ENCODE measurements at places on chromosomes 16 and 17.
A peak's percentile ranks its signal among the peaks of the same experiment; 100 is the strongest.

DNA sequence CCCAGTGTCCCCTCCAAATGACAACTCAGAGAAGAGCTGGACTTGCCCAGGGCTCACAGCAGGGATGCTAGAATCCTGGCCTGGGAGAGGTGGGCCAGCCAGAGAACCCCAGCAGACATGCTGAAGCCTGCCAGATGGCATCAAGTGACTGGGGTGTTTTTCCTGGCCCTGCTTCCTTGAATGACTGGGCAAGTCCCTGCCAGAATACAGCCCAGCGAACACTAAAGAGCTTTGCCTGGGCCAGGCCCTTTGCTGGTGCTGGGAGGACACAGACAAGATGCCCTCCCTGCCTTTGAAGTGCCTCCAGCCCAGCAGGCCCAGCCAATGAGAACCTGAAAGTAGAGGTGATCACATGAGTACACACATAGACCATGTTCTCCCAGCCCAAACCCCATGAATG, 11.5 kb downstream of the ZNF319 start:
- DNase-seq: no peak

DNA sequence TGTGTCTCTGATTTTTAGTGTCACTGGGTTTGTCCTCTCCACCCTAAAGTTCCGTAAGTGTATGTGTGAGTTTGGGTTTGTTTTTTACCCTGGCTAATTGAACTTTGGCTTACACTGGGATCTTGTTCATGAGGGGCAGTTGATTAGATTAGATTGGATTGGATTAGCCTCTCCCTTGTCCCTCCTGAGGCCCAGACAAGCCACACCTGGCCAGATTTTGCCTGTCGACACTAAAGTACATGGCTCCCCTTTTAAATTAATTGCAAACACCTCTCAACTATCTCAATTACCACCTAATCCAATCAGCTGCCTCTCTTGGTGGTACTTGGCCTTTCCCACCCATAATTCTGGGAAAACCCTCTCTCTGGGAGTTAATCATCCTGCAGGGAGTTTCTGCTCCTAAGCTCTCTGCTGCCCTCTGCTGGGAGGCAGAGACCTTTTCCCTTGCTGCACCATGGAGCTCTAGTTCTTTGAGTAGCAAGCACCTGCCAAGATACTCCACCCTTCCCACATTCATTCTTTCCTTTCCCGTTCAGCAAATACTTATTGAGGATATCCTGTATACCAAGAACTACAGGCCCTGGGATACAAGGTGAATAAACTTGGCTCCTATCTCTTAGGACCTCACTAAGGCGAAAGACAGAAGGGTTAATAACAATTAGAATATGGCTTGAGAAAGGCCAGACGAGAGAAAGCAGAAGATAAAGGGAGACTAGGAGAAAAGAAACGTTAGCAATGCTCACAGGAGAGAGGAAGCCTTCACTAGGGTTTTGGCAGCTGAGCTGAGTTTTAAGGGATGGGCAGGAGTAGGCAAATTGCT, 60.0 kb upstream of the MPHOSPH6 start:
- DNase-seq: peak; percentile 88

DNA sequence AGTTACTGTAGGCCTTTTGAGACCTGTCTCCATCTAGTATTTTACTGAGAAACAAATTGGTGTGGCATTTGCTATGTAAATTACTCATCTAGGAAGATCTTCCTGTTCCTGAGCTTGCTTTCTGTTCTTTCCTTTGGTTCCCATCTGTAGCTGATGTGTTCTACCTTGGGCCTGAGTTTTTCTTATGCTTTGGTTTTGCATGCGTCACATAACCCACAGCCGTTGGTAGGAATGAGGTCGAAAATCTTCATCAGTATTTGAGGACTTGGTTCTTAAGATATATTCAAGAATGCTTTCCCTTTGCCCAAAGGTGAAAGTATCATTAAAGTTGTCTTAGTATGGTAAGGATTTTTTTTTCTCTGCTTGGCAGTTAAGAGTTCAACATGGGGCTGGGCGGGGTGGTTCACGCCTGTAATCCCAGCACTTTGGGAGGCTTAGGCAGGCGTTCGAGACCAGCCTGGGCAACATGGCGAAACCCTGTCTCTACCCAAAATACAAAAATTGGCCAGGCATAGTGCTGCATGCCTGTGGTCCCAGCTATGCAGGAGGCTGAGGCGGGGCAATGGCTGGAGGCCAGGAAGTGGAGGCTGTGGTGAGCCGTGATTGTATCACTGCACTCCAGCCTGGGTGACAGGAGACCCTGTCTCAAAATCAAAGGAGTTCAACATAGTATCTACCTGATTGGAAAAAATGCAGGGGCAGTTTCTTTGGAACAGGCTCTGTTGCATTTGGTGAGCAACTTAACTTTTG, 28.8 kb downstream of the IST1 start:
- peak; percentile 73 for DNase-seq

GRCh38 chr16:84834403-84834772, 14.6 kb downstream of the CRISPLD2 start:
- peak; percentile 53 for DNase-seq

DNA sequence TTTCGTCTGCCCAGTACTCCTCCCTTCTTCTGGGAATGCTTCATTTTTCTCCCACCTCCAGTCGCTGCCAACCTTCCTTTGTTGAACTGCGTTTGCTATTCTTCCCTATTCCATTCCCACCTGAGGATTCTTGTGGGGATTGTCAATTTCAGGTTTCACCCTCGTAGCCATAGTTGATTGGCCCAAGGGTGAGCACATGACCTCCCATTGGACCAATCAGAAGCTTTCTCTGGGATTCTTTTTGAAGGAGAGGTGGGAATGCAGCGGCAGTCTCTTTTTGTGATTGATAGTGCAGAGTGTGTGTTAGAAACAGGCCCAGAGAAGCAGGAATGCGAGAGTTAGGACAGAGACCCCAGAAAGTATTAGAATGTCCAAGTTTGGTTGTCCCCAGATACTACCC, 49.1 kb upstream of the GPRC5B start:
- no peak for DNase-seq

DNA sequence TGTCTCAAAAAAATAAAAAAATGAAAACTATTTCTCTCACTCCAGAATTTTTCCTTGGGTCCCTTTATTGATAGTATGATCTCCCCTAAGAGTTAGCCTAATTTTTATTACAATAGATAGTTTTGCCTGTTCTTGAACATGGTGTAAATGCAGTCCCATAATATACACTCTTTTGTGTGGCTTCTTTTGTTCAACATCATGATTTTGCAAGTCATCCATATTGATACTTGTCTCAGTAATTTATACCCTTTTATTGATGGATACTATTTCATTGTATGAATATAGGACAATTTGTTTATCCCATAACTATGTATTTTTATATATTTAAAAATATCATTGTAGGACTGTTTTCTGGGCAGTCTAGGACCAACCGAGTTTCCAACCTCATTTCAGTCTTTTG, 207.0 kb downstream of the UTP18 start:
- DNase-seq: no peak

DNA sequence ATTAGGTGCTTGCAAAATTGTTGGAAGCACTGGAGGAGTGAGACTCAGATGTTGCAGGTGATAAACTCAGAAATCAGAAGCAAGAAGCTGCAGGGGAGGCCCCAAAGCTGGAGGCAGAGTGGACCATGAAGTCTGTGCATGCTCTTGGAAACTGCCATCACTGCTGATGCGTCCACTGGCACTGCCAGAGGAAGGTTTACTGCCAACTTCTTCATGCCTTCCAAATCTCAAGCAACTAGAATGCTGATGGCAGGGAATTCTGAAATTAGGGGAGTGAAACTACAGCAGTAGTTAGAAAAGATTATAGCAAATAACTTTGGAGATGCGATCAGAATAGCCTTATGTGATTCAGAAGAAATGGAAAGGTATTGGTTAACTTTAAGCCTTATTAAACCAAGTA, 277.1 kb upstream of the SDK2 start:
- no peak for DNase-seq

GRCh38 chr16:2161911-2162310, 6.3 kb downstream of the TRAF7 start:
- DNase-seq: no peak

- DNase-seq: no peak
Measured at GRCh38 chr16:75710344-75710743, 9.1 kb upstream of the DUXB start.

GRCh38 chr17:34487626-34488025, 91.8 kb upstream of the TMEM132E start:
- DNase-seq: no peak

- no peak for DNase-seq
Measured at GRCh38 chr17:54736573-54736972, 164.1 kb upstream of the TOM1L1 start.

DNA sequence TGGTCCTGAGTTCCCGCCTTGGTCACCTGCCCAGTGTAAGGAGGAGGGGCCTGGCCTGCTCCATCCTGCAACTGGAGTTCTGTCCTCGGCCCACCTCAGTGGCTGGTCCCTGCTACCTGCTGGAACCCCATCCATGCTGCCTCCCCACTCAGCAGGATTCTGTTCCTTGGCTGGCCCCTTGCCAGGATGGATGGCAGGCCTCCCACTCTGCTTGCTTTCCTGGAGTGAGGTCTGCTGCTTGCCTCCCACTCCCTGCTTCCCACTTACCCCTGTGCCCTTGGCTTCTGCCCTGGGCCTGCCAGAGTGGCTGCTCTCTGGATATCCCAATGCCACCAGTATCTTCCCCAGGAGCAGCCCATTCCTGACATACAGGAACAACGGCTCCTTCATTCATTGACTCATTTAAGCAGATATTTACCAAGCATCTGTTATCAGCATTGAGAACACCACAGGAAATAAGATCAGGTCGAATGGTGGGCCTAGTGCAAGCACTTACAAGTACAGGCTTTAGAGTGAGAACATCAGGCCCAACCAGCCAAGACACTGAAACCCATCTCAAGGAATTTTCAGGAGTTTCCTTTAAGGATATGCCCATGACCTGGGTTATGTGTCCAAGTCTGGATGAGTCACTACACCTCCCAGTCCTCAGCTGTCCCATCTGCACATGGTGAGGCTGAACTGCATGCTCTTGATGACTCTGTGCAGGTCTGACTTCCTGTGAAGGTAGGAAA, 17.0 kb upstream of the RPRML start:
- peak; percentile 56 for DNase-seq

- no peak for DNase-seq
Measured at GRCh38 chr16:2163211-2163881, 7.8 kb downstream of the TRAF7 start.

DNA sequence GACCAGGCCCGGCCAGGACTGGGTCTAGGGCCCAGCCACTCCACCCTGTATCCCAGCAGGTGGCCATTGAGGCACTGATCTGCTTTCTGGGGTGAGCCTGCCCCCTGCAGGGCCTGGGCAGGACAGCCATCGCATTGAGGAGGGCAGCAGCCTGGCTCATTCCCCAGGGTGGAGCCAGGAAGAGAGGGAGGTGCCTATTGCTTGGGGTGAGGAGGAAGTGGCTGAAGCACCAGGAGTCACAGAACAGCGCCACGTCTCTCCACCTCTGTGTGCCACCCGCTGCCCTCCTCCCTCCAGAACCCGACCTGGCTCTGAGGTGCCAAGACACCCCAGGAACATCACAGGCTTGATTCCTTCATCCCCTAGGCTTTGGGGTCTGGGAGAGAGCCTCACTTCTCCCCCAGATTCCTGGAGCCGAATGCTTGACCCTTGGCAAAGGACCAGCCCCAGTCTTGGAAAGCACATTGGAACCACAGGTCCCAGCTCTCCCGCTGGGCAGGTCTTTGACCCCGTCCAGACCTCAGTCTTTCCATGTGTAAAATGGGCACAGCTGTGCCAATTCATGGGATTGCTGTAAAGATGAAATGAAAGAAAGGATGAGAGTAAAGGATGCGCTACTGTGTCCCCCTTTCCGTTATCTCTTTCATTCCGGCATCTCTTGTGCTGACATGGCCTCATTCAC, 7.2 kb upstream of the KRT36 start:
- DNase-seq: peak; percentile 93

- no peak for DNase-seq
Measured at GRCh38 chr16:78325468-78326352, 226.3 kb downstream of the WWOX start.

- DNase-seq: no peak
Measured at GRCh38 chr17:48322060-48322459, 108.0 kb downstream of the SKAP1 start.

- no peak for DNase-seq
Measured at GRCh38 chr16:60776281-60776680, 1260.0 kb downstream of the CDH8 start.

- no peak for DNase-seq
Measured at GRCh38 chr16:84003038-84003437, 35.0 kb downstream of the NECAB2 start.

- peak; percentile 85 for DNase-seq
Measured at GRCh38 chr16:66199189-66199588, 167.3 kb upstream of the CDH5 start.
